ENCODE measurements at places on chromosomes 7 and 10.

DNA sequence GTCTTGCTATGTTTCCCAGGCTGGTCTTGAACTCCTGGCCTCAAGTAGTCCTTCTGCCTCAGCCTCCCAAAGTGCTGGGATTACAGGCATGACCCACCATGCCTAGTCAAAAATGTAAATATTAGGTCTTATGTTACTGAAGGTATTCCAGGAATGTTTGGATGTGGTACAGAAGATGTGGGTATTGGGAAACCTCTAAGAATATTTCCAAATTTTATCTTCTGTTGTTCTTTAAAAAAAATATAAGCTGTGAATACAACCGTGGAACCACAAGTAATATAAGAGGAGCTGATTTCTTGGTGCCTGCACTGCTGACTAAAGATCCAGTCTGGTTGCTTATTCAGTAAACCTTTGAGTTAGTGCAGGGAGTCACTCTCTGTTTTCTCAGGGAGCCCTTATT is 178.3 kb downstream of the AUTS2 start:
- no peak for DNase-seq

- no peak for DNase-seq
These were observed 543.2 kb upstream of the SEMA3D start for GRCh38 chr7:85730012-85730411.

- no peak for DNase-seq
These were observed 272.5 kb downstream of the DGKB start for GRCh38 chr7:14630048-14630447.

DNA sequence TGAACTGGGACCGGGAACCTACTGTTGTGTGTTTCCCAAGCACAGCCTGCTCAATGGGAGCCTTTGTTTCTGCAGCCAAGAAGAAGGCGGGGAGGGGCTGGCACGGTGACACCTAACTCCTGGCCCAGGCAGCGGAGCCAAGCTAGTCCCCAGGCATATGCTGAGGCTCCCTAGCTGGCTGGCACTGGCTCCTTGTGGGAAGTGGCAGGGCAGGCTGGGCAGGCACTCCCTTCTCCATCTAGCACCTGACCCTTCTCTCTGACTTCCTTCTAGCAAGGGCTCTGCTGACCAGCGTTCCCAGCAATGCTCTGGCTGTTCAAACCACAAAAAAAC is 325.0 kb downstream of the PLXNA4 start:
- DNase-seq: no peak

DNA sequence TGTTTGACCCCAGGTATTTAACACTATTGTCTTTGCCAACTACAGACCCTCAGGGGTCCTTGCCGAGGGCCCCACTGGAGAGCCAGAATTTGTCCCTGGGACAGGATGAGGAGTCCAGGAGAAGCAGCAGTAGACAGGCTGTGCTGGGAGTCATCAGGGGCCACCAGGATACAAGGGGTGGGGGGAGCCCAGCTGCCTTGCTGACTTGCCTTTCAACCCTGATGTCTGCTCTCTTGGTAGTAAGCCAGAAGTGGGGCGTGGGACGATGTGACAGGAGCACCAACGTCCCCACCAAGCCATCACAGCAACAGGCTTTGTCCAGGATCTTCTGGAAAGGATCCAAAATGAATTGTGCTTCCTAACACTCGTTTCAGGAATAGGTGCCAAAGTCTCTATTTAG is 62.4 kb upstream of the CDCA7L start:
- no peak for DNase-seq

DNA sequence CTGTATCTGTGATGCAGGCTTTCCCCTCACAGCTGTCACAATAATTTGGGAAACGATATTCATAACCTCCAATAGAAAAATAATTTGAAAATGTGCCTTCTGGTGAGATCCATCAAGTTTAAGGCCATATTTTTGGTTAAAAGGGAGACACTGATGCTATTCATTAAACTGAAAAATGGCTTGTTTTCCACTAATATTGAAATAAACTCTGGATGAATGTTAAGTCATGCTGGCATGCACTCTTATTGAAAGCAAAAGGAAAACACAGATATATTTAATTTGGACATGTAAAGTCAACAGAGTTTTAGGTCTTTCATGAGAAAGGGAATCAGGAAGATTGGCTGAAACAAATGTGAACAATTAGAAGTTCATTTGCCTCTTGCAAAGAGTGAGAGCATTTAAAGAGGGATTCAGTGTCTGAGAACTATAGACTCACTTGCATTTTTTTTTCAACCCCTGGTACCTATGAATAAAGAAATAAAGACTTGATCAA is 879.2 kb downstream of the LRMDA start:
- DNase-seq: no peak

- no peak for DNase-seq
These were observed 173.9 kb upstream of the GRM3 start for GRCh38 chr7:86469680-86470295.

GRCh38 chr7:107398161-107398560 is 71.7 kb upstream of the GPR22 start:
- DNase-seq: no peak

- DNase-seq: no peak
These were observed 79.6 kb upstream of the LRRC4 start for GRCh38 chr7:128110641-128111364.

DNA sequence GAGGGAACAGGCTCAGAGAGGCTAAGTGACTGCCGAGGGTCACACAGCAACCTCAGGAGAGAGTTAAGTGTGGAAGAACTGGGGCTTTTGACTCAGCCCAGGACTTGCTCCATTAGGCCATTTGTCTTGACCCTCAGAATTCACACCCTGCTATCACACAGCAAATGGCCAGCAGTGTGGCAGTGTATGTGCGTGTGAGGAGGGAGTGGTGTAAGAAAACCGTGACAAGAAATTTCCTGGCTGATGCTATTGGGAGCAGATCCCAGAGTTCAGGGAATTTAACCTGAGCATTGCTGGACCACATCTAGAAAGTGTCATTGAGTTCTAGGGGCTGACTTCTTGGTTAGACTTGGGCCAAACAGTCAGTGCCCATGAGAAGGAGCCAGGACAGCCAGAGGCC is 18.4 kb downstream of the VWA2 start:
- DNase-seq: no peak

- no peak for DNase-seq
These were observed 73.0 kb upstream of the LEP start for GRCh38 chr7:128167791-128168666.

DNA sequence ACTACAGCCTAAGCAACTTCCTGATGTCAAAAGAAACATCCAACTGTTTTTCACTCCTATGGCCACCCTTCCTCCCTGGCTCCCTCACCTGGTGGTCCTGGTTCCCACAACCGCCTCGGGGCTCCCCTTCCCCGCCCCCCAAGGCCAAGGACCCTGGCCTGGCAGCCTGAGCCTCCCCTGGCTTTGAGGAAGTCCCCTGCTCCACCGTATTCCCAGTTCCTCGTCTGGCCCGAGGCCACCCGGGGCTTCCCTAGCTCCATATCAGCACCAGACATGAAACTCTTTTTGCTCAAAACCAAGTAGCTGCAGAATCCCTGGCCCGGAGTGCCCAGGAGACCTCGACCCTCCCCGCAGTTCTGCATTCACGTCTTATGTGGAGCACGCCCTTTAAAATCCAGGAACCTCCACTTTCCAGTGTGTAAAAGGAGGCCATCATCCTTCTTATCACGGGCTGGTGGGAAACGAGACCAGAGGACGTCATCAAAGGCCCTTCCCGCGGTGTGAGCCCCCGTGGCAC is 82.9 kb downstream of the PRKAG2 start:
- no peak for DNase-seq

DNA sequence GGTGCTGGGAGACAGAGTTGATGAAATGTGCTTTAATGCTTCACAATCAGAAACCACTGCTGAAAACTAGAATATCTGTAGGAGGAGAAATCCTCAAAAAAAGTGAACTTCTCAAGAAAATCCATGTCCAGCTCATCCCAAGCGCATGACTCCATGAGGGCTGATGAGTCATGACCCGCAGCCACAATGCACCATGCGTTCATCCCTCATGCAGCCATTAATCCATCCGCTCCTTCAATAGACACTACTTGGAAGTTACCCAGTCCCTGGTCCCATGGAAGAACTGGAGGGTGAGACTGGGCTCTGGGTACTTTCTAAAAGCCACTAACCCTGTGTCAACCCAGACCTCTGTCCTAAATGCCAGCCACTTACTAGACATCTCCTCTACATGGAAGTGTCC is 24.4 kb downstream of the TMEM273 start:
- no peak for DNase-seq

GRCh38 chr10:72796042-72796441 is 97.5 kb upstream of the OIT3 start:
- DNase-seq: no peak

- no peak for DNase-seq
These were observed 448.1 kb upstream of the SEMA3D start for GRCh38 chr7:85634951-85635350.

- DNase-seq: no peak
These were observed 35.9 kb upstream of the CYP2C9 start for GRCh38 chr10:94902570-94902969.

DNA sequence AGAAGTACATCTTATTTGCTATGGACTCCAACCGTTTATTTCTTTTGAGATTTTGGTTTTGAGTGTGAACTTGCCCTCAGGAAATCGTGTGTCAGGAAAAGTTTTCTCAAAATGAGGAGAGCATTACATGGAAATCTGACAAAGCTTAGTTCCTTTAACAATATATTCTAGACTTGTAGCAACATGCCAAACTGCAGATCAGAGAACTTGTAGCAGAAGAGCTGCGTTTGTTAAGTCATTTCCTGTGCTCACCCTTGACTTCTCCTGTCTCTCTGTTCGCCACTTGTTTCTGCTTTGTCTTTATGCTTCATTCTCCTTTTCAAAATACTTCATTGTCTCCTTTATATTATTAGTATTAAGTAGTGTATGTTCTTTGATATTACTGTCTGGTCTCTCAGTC is 116.6 kb upstream of the FOXP2 start:
- no peak for DNase-seq

DNA sequence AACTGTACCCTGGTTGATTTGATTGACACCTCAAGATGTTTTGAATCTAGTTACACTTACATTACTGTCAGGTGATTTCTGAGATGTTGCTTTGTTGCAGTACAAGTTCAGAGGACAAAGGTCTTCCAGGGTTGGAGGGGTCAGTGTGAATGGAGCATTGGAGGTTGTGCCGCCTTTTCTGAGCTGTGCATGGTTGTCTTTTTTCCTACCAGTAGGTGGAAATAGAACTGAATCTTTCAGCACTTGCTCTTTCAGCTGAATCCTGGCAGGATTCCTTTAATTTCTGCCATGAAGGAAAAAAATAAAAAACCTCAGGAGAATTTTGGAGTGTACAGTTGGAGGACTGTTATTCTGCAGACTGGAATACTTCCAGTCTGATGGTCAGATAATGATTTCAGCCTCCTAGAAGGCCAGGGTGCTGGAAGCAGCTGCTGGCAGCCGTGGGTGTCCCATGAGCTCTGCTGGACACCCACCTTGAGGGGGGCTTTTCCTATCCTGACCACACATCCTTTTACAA is 82.7 kb downstream of the PLCE1 start:
- DNase-seq: no peak

- no peak for DNase-seq
These were observed 25.0 kb upstream of the FZD1 start for GRCh38 chr7:91239171-91239604.

DNA sequence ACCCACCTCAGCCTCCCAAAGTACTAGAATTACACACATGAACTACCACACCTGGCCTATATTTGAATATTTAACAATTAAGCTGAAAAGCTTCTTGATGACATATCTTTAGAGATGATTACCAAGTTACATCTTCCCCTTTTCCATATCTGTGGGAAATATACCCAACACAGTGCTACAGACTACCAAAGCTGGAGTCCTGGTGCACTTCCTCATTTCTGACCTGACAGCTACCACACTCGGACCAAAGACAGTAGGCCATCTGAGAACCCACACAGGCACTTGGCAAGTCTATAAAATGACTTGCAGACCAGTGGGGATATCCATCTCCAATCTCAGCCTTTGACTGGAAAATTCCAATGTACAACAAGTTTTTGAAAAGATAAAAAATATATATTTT is 270.4 kb upstream of the KLF14 start:
- DNase-seq: no peak

GRCh38 chr10:116866987-116867595 is 17.8 kb downstream of the ENO4 start:
- no peak for DNase-seq

DNA sequence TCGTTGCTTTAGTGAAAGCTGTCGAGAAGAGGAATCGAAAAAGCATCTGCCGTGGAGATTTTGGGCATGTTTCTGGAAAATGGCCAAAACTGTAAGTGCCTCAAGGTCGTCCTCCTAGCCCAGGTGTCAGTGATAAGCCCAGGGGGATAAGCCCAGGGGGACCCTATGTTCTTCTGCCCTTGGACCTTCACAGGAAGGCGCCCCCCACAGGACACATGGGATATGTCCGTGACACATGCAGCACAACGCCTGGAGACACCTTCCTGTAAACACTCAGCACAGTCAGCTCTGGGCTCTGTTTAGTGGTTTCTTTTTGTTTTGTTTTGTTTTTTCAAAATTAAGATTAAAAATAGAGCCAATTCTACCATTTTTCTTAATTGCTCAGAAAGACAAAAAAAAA is 272.7 kb downstream of the KLF6 start:
- DNase-seq: no peak

Measured in activated CD8-positive, alpha-beta memory T cell treated with anti-CD3 and anti-CD28 coated beads for 4 hours (primary cell).